Right renal pelvis (tissue), 4 donors: ENCODE measurements at places on chromosomes 12 and 14.

DNA sequence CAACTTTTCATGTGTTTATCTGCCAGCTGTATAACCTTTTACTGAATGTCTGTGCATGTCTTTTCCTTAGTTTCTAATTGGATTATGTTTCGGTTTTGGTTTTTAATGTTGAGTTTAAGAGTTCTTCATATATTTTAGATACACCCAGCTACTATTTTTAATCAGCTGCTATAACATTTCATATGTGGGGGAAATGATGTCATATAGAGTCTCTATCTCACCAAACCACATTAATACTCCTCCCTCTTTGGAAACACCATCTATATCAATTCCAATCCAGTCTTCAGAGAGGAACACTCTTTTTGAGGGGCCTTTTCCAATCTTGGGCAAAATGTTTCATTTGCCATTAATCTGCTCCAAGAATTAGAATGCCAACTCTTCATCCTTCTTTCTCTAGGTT lies 28.5 kb upstream of the GCH1 start:
- no peak for DNase-seq

GRCh38 chr12:16392846-16393535 lies 45.5 kb downstream of the MGST1 start:
- DNase-seq: no peak

DNA sequence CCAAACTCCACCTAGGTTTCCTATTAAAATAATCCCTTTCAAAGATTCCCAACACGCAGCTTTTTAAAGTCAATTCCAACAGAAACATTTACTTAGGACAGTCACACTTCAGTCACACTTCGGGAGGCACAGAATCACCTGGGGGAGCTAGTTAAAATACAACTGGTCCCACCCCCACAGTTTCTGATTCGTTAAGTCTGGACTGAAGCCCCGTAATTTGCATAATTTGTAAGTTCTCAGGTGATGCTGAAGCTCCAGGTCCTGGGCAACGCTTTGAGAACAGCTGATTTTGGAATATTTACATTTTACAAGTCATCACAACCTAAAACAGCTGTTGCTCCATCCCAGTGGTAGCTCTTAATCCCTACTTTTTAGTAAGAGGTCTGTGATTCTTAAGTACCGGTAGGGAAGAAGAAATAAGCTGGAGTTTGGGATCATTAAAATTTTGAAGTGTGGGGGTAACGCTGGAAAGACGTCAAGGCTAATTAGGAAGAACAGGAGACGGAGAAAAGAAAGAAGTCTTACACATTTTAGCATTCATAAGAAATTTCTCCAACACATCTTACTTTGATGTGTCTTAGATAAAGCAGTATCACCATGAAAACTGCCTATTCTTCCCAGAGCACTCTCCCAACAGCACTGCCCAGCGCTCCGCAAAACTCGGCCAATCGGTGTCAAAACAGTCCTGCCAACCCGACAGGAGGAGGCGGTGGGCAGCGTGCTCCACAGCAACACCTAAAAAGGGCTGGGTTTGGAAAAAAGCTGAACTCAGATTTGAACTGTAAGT lies 1.1 kb downstream of the IPO8 start:
- no peak for DNase-seq

DNA sequence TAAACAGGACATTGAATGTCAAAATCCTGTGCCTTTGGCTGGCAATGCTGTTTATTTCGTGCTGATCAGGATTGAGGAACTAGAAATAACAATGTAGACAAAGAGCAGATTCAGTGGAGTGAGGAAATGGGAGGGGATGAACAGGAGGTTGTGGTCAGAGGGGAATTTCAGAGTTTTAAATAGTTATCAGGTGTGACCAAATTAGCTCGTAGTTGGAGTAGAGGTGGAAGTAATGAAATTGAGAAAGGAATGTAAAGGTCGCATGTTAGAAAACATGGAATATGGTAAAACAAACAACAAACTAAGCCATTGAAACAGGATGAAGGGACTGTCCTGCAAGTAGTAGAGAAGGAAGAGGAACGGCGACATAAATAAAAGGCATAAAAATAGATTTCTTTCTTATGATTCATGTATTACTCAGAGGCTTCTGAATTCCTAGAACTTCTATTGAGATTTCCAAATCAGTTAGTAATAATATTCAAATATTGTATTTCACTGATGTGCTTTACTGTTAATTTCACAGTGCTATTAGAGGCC lies 9.5 kb upstream of the SAV1 start:
- no peak for DNase-seq

GRCh38 chr14:96385385-96385784 lies 6.5 kb upstream of the AK7 start:
- DNase-seq: no peak

- no peak for DNase-seq
These were observed 202.3 kb downstream of the GXYLT1 start for GRCh38 chr12:41942354-41942753.

DNA sequence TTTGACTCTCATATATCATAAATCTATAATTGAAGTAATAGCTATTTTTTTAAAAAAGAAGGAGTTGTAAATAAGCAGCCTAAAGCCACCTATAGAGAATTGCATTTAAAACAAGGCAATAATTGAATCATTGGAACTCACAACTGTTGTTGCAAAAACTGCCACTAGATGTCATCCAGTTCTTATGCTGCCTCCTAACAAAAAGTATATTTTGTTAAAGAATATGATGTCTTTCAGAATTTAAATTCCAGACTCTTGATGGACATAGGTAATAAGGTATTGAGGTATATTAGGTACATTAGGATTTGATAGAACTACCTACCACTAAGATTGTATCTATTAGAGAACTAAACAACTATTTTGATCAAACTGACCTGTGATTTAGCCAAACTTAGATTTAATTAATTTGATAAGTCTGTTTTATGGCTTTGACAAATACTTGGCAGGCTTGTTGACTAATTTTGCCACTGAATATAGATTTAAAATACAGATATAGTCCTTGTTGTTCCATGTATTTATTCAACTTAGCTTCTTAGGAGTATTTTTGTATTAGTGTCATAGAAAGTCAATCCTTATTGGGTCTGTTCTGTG lies 401.4 kb downstream of the RPL10L start:
- DNase-seq: no peak

- no peak for DNase-seq
These were observed 62.5 kb downstream of the GRIN2B start for GRCh38 chr12:13918897-13919296.

- no peak for DNase-seq
These were observed 98.3 kb downstream of the RTN1 start for GRCh38 chr14:59772233-59772632.

DNA sequence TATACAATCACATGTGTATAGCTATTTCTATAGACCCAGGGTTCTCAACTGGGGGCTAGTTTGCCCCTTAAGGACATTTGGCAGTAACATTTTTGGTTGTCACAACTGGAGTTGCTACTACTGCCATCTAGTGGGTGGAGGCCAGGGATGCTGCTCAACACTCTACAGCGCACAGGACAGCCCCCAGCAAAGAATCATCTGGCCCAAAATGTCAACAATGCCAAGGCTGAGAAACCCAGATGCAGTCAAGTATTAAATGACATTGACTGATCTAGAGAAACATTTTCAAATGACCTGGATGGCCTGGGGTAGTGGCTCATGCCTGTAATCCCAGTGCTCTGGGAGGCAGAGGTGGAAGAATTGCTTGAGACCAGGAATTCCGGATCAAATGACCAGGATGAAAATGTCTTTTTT lies 5.8 kb downstream of the WSB2 start:
- DNase-seq: no peak

DNA sequence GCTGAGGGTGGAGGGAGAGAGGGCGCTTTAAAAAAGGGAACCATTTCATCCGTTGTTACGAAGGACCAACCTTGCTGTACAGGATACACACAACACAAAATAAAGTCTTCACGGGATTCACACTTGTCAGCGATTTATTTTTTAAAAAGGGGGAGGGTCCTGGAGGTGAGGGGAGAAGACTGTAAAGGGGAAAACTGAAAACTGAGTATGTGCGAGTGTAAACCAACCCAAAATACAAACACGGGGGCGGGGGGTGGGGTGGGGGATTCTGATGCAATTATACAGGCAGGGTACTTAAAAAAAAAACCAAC lies 499 bp upstream of the PRKAG1 start:
- no peak for DNase-seq

GRCh38 chr14:23538785-23539184 lies 12.8 kb downstream of the ZFHX2 start:
- DNase-seq: no peak

DNA sequence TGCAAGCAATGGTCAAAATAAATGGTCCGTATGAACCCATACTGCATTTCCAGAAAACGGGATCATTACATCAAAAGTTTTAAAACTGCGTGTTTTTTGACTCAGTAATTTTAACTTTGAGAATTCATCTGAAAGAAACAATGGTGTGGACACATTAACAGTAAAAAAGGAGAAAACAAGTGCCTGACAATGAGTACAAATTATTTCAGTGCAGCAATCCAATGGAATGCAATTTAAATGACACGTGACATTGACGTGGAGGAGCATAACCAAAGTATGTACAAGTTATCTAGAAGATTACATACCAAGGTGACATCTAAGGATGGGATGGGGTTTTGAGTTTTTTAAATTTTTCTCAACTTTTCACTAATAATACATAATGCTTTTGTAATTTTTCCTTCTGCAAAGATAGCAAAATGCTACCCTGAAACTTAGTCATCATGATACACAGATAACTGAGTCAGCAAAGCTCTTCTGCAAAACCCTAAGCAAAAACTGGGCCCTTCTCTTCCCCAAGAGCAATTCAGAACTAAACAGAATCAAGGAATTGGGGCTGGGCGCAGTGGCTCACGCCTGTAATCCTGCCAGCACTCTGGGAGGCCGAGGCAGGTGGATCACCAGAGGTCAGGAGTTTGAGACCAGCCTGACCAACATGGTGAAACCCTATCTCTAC lies 20.4 kb downstream of the HNRNPC start:
- DNase-seq: no peak

- DNase-seq: no peak
These were observed 36.0 kb downstream of the RHOJ start for GRCh38 chr14:63240221-63240620.

DNA sequence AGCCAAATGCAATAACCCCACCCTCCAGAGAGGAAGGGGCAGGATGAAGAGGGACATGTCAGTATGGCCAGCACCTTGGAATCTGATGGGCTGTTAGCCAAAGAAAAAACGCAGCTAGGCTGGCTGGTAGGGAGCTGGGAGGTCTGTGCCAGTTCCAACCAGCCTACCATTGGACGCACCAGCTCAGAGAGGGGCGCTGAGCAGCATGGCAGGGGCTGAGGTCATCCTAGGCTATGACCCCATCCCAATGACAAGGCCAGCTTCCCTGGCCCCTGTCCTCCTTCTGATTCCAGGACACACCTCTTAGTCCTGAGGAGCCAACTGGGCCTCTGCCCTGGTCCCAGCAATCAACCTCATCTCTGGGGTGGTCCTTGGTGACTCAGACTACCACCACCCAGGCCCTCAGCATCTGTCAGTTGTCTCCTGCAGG lies 12.2 kb downstream of the ACTN1 start:
- no peak for DNase-seq

GRCh38 chr12:114679452-114679875 lies 4.5 kb downstream of the TBX3 start:
- no peak for DNase-seq

DNA sequence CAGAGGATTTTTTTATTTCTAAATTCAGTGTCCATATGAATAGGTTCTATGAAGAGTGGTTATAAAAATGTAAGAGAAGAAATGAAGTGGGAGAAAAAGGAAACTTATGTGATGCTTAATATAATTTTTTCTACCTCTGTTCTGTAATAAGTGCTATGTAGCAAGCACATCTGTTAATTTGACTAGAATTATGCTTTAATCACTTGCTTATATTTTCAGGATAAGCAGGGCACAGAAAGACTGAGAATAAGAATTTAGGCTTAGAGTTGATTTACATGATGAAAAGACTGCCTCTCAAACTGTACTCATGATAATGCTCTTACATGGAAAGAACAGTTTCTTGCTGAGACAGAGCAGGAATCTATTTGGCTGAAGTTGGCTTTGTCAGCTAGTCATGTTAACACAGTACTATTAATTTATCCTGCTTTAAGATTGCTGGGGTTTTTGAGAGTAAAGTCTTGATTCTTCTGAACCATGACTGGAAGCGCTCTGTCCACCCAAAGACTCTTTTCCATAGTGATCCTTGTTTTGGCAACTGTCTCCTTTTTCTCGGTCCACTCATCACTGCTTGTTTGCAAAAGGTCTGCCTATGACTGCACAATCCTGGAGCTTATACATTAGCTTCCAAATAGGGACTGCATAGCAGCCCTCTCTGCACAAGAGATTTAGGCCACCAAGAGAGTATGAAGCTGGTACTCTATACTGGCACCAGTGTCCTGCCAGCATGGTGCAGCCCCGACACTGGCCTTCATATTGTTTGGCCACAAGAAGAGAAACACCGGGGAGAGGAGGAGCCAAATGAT lies 98.8 kb downstream of the AKAP6 start:
- DNase-seq: no peak

DNA sequence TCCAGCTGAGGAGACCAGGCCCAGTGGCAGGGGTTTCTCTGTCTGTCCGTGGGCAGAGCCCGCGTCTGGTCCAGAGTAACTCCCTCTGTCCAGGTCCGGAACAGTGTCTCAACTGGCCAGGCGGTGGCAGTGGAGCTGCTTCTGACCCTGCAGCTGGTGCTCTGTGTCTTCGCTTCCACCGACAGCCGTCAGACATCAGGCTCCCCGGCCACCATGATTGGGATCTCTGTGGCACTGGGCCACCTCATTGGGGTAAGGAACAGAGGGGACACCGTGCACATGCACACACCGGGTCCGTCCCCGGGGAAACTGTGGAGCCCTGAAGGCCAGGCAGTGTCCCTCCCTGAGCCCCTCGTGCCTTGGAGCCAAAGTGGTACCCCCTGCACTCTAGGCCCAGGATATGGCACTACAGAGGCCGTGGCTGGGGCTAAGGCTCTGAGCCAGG lies 1.5 kb downstream of the AQP6 start:
- DNase-seq: no peak

- no peak for DNase-seq
These were observed 182.2 kb upstream of the MDGA2 start for GRCh38 chr14:47857646-47858045.

GRCh38 chr12:69996241-69996640 lies 171.2 kb downstream of the MYRFL start:
- no peak for DNase-seq

DNA sequence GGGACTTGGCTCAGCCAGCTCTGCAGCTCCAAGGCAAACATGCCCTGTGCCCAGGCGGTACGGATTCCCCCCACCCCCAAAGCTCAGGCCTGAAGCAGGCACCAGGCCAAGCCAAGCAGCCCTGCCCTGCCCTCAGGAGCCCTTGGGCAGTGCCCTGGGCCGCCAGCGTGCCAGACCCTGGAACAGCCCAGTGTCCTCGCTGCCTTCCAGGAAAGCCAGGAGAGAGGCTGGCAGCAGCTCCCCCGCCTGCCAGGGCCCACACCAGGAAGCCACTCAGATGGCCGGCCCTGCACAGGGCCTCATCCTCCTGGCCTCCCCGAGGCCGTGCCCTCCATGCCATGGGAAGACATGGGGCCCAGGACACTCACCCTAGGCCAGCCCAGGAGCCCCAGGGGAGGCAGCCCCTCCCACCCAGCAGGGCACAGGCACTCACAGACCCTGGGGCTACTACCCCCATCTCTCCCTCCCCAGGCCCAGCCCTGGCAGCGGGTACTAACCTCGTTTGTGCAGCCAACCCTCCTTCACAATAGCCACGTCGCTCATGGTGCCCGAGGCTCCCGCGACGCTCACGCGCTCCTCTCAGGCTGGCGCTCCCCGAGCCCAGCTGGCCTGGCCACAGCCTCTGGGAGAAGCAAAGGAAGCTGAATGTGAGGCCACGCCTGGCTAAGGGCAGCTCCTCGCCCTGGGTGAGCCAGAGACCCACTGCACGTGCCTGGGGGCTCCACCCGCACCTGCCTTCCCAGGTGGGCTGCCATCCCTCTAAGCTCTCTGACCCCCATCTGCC lies 3.3 kb downstream of the AKT1 start:
- no peak for DNase-seq

GRCh38 chr12:93460003-93460402 lies 7.3 kb upstream of the MRPL42 start:
- no peak for DNase-seq
